ENCODE measurements at places on chromosomes 2 and 18. TPM values are rescaled to one million over a fixed set of nuclear protein-coding genes. Genes with fewer than 3 reads are reported as not detected.

The METTL5 gene
- total RNA-seq = 91.0 TPM

The DYNAP gene
- total RNA-seq = not detected

The APOB gene
- not detected for total RNA-seq

The MROH2A gene
- total RNA-seq = not detected

The CXCR4 gene
- total RNA-seq = not detected

The ACTR1B gene
- total RNA-seq = 46.7 TPM

The IL36RN gene
- not detected for total RNA-seq

The FAM124B gene
- not detected for total RNA-seq

The MTCL1 gene
- 20.5 TPM for total RNA-seq

DNA sequence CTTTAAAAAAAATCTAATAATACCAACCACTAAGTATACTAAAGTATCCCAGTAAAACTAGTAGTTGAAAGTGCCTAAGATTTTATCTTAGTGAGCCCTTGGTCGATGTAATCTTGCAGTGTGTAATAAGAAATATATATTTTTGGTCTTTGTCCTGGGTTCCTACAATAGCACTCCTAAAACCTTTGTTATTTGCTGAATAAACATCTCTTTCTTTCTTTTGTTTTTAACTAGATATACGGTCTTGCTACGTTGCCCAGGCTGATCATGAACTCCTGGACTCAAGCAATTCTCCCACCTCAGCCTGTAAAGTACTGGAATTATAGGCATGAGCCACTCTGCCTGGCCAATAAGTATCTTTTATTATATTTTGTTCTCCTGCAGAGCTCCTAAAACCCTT is 2.4 kb upstream of the TP53I3 start:
- no peak for DNase-seq

GRCh38 chr2:110140401-110140800 is 24.8 kb upstream of the MALL start:
- no peak for DNase-seq

GRCh38 chr2:60507211-60507965 is 46.1 kb downstream of the BCL11A start:
- no peak for DNase-seq

GRCh38 chr2:101751875-101752619 is 54.5 kb downstream of the MAP4K4 start:
- DNase-seq = no peak

GRCh38 chr2:238571661-238572372 is 145.1 kb downstream of the ASB1 start:
- no peak for DNase-seq

GRCh38 chr2:113283704-113284284 is 5.1 kb upstream of the PAX8 start:
- DNase-seq = peak; percentile 100

DNA sequence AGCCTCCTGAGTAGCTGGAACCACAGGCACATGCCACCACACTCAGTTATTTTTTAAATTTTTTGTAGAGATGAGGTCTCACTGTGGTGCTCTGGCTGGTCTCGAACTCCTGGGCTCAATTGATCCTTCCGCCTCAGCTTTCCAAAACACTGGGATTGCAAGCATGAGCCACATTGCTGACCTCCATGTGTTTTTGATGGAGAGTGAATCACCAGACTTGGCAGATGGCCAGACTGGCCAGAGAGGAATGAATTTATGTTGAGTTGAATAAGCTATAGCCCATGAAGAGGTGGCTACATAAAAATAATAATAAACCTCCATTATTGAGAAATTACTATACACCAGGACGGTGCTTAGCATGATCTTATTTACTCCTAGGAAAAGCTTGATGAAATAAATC is 91.5 kb downstream of the MREG start:
- DNase-seq = peak; percentile 75

GRCh38 chr2:18790509-18791171 is 201.3 kb upstream of the NT5C1B start:
- no peak for DNase-seq

- DNase-seq = peak; percentile 41
Observed at GRCh38 chr2:24721470-24721869, 71.7 kb downstream of the PTRHD1 start.

- no peak for DNase-seq
Observed at GRCh38 chr18:7254163-7254562, 23.3 kb downstream of the LRRC30 start.

- DNase-seq = no peak
Observed at GRCh38 chr2:5839550-5839949, 147.4 kb downstream of the SOX11 start.

GRCh38 chr2:9806298-9806610 is 37.0 kb upstream of the TAF1B start:
- DNase-seq = no peak

DNA sequence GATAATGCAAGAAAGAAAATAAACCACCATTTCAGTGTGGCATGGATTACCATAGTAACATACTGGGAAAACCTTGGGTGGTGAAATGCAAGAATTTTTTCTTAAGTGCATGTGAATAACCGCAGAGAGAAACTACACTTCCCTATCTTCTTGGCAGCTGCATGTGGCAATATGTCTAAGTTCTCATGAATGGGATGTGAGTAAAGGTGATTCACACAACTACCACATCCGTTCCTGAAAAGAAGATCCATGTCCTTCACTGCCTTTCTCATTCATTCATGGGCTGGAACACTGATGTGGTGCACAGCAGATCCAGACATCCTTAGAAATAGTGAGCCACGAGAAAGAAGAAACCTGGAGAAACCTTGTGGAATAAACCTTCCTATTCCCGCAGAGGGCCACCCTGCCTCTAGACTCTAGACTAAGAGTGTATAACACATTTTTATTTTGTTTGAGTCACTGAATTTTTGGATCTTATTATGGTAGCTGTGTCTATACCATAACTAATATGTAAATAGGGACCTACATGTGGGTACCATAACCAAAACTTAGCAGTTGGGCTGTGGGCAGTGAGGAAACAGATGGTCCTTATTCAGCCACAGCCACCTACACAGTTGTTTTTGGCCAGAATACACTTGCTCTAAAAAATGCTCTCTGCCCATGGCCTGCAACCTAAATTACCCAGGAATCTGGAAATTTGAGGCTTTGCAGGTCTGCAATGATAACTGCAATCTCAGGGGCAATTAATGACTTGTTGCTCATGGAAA is 573.3 kb downstream of the LRP1B start:
- peak; percentile 98 for DNase-seq

- DNase-seq = no peak
Observed at GRCh38 chr2:25251422-25252273, 83.3 kb upstream of the POMC start.

GRCh38 chr2:145141981-145142380 is 622.1 kb upstream of the ZEB2 start:
- DNase-seq = no peak

DNA sequence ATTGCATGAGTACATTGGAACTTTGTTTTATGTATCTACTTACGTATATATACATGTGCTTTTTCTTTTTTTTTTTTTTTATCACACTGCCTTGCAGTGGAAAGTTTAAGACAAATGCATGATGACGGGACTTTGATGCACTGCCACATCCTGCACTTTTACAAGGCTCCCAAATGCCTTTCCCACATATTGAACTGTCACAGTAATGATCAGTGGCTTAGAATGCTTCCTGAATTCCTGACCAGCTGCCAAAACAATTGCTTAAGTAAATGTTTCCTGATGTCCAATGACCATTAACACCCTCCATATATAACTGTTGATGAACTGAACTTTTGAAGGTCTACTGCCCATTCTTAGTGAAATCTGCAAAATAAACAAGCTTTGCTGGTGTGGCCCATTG is 60.2 kb downstream of the LYPD6B start:
- DNase-seq = peak; percentile 52

DNA sequence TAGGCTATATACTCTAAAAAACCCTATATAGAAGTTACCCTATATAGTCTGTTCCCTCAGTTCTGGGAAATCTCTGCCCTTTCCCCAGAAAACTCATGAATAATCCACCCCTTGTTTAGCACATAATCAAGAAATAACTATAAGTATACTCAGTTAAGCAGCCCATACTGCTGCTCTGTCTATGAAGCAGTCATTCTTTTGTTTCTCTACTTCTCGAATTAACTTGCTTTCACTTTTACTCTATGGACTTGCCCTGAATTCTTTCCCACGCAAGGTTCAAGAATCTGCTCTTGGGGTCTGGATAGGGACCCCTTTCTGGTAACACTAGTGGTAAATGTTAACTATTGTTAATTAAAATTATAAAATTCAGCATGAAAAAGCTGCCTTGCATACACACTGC is 17.4 kb upstream of the AP1S3 start:
- DNase-seq = no peak

- DNase-seq = no peak
Observed at GRCh38 chr18:31577195-31577594, 14.5 kb upstream of the TTR start.

- DNase-seq = no peak
Observed at GRCh38 chr2:81282151-81282769, 977.7 kb upstream of the LRRTM1 start.

DNA sequence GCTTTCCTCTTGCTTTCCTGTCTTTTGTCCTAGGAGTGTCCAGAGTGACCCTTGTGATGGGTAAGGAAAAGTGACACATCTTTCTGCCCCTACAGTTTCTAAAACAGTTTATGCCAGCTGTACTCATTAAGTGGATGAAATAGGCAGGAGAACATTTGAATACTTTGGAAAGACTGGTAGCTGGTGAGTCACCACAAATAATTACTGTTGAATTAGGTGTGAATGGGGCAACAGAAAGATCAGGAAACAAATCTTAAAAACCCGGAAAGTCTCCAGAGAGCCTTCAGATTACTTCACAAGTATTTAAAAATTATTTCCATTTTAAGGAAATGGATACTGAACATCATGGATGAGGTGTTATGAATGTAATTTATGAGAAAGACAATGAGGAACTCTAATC is 278.5 kb downstream of the CLIP4 start:
- no peak for DNase-seq

DNA sequence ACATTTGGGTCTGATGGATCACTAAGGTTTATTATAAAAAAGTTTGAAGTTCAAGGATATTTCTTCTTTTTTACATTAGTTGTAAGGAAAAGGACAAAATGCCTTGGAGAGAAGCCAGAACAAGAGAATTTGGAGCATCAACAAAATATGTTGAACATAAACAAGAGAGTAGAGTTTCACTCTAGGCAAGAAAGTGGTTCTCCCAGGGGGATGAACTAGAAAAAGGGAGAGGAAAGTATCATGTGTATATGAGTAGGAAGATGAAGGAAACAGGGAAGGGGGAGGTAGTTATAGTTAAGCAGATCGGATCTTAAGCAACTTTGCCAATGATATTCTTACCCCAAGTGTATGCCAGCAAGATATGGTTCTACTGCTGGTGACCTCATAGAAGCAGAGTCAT is 63.8 kb upstream of the GALNT3 start:
- DNase-seq = no peak

GRCh38 chr2:149861034-149861433 is 273.5 kb upstream of the MMADHC start:
- no peak for DNase-seq

DNA sequence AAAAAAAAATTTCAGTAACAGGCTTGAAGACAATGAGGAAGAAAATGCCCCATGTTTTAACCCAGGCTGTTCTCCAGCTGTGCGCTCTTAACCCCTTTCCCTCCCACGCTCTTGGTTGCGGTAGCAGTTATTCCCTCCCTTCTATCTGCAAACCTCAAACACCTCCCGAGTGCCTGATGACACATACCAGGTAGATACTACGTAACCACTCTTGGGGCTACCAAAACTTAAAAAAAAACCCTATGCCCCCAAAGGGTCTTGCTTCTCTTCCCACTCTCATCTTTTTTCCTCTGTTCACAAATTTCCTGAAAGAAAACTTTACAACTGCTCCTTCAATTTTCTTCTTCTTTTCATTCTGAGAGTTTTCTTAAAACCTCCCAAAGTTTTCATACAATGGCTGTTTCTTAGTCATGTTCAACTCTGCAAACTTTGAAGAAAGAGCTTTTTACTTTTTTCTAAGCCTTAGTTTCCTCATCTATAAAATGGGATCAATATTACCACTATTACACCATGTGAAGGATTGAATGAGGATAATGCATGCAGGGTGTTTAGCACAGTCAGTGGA is 4.9 kb upstream of the DRC1 start:
- DNase-seq = no peak

GRCh38 chr2:105176429-105176828 is 65.1 kb upstream of the GPR45 start:
- DNase-seq = no peak

- DNase-seq = no peak
Observed at GRCh38 chr2:160268151-160268781, 68.2 kb upstream of the ITGB6 start.

GRCh38 chr2:83972128-83972527 is 487.0 kb downstream of the SUCLG1 start:
- DNase-seq = no peak

DNA sequence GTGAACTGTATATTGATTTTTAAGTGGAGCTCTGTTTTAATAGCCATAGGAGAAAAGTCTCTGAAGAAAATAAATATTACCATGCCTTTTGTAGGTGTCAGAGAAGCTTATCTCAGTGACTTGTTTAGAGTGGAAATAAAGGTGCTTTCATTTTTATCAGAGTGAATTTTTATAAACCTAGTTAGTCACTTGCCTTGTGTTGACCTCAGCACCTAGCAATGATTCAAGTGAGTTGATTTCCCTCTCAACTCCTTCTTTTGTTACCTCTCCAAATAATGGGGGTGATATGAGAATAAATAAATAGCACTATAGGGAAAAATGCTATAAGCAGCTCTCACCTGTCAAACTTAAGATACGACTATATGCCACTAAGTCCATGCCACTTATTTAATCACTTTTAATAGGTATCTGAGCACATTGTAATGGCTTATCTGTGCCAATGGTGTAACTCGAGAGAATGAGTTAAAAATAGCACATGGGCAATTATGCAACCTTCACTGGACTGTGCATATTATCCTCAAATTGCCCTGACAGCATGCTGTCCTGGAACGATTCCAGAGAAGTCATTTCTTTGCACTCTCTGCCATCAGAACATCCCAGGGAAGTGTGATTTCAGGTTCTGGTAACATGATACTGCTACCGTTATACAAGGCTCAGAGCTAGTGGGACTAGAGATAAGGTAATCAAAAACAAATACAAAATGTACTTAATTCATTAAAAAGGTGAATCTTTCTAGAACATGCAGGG is 290.8 kb downstream of the CCDC85A start:
- DNase-seq = peak; percentile 8

DNA sequence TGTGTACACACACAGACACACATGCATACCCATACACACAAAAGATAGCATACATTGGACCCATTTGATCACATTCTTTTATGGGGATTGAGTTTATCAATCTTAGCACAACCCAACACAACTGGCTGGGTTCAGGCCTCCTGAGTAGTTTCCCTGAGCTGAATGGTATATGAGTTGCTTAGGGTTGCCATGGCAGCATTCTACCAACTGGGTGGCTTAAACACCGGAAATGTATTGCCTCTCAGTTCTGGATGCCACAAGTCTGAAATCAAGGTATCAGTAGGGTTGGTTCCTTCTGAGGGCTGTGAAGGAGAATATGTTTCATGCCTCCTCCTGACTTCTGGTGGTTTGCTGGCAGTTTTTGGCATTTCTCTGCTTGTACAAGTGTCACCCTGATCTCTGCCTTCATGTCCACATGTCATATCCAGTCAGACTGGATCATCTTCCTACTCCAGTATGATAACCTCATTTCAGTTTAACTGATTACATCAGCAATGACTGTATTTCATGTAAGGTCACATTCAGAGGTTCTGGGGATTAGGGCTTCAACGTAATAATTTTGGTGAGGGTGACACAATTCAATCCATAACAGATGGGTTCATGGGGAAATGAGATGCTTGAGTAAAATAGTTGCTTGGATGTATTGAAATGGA is 212.7 kb downstream of the KCNE4 start:
- no peak for DNase-seq

- no peak for DNase-seq
Observed at GRCh38 chr2:68466778-68467076, 367 bp downstream of the FBXO48 start.

GRCh38 chr2:97965116-97965515 is 30.6 kb downstream of the TMEM131 start:
- no peak for DNase-seq
